HuH-7.5 (cell line): ENCODE measurements at places on chromosomes 2 and 18.

- DNase-seq: no peak
Observed at GRCh38 chr2:71704131-71704561, 250.8 kb downstream of the DYSF start.

DNA sequence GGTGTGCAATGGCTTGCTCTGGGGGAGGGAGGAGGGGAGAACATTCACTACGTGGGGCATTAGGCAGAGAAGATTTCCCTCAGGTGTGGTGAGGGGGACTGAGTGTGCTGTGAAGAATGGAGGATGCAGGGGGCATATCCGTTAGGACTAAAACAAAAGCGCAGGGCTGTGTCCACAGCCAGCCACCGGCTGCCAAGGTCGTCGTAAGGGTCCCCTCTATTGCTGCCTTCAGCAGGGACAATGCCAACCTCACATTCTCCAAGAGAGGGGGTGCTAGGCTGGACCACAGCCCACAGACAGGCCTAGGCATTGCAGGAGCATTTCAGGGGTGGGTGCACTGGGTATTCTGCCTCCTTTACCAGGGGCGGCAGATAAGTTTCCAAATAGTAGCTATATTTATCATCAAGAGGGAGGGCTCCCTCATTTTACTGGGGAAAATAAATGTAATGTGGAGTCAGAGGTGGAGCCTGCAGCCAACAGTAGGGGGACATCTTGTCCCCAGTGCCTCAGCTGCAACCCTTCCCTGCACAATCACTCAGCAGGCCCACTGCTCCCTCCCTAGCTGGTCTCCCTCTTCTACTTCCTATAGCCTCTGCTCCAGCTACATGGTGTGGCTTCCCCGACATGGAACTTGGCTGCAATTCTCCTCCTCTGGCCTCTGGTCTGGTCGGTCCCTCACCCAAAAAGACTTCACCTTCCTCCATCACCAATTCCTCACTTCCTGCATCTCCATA, 74.9 kb upstream of the OTOF start:
- no peak for DNase-seq

- no peak for DNase-seq
Observed at GRCh38 chr2:201879996-201880395, 73.7 kb downstream of the CDK15 start.

- no peak for DNase-seq
Observed at GRCh38 chr2:212911011-212911410, 240.4 kb downstream of the IKZF2 start.

DNA sequence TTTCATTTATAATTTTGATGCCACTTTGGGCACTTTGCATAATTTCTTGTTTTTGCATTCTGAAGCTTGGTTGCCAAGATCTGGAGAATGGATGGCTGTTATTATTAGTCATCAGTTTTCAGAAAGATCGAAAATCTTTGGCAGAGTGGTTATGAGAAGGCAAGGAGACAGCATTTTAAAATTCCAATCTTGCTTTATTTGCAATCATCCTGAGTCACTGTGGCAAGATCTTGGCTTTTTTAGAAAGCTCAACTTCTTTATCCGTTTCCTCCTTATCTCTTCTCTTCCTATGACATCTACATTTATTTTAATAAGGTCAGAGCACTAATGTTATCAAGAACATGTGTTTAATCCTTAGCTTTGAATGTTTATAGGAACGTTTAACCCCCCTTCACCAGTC, 31.1 kb upstream of the EIF2AK3 start:
- DNase-seq: no peak

DNA sequence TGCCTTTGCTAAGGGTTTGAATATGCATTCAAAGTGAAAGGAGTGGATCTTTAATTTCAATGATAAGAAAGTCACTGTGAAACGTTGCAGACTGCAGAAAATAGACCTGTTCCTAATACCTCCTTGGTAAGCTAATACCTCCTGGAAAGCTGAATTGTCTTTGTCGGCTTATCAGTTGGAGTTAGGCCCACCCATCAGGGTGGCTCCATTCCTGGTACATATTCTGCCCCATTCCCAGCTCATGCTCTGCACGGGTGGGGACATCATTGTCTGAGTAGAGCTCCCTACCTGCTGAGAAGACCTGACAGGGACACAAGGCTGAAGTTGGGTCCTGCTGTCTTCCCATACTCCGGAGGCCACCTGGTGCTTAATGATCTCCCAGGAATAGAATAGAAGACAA, 203.3 kb downstream of the EN1 start:
- DNase-seq: no peak

DNA sequence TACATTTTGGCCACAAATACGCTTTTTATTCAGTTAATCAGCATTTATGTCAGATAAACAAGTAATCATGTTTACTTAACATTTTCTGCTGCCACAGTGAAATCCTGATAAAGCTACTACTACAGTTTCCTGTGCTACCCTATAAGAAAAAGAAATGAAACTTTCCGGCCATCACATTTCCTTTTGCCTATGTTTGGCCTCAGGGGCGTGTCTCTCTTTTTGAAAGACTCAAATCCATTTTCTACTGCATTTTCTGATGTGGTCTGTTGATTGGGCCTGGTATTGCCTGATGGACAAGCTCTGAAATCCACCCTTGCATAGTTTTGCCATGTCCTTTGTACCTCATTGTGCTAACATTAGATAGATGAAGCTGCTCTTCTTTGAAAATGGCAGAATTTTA, 152.6 kb downstream of the AGPS start:
- no peak for DNase-seq
